ENCODE measurements at places on chromosomes 12 and 14. TPM values are rescaled to one million over a fixed set of nuclear protein-coding genes. Genes with fewer than 3 reads are reported as not detected.

DNA sequence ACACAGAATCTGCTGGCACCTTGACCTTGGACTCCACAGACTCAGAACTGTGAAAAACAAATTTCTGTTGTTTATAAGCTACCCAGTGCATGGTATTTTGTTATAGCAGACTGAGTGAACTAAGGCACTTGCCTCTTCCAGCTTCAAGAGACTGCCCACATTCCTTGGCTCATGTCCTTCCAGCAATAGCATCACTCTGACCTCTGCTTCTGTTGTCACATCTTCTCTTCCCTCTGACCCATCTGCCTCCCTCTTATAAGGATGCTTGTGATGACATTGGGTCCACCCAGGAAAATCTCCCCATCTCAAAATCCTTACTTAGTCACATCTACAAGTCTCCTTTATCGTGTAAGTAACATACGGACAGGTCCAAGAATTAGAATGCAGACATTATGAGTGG is 200.4 kb downstream of the PIK3C2G start:
- DNase-seq = no peak

DNA sequence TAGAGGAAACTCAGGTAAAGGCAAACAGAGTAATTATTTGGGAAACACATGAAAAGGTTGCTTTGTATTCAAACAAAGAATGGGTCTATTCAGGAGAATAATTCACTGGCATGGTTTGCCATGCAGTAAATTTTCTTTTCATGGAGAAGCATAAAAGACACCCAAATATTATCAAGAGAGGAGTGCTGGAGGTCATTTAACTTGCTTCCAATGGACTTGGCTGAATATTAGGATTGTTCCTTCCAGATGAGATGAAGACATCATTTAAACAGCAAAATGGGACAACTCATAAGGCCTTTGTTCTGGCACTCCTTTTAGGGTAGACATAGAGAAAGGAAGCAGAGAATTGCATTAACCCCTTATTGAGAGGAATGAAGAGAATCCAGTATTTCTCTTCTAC is 38.7 kb downstream of the WIF1 start:
- DNase-seq = no peak

GRCh38 chr12:25472453-25472852 is 80.6 kb downstream of the LMNTD1 start:
- DNase-seq = no peak

DNA sequence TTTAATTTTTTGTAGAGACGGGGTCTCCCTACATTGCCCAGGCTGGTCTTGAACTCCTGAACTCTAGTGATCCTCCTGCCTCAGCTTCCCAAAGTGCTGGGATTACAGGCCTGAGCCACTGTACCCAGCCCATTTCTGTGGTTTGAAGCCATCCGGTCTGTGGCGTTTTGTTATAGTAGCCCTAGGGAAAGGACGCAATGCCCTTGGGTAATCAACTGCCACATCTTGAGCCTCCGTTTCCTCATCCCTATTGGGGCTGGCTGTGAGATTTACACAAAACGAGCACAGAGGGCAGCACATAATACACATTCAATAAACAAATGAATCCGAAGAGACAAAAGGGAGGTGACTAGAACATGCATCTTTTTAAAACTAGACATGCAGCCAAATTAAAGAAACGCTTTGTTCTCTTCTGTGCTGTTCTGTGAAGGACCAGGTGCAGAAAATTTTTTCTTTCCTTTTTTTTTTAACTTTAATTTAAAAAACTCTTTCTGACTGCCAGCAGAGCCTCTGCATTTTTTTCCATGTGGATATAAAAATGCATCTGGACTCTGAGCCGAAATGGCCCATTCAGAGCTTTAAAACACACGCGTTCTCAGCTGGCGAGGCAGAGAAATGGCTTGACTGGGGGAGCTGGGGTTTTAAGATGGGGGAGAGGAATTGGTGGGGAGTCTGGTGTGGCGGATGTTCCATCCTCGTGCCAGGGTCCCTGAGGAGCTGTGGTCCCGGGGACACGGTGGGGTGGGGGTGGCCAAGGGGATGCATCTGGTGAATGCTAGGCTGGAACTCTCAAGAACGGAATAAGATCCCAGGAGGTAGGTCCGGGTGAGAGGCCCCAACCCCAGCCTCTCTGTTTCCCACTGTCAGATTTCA is 119.0 kb downstream of the RBM19 start:
- DNase-seq = no peak

DNA sequence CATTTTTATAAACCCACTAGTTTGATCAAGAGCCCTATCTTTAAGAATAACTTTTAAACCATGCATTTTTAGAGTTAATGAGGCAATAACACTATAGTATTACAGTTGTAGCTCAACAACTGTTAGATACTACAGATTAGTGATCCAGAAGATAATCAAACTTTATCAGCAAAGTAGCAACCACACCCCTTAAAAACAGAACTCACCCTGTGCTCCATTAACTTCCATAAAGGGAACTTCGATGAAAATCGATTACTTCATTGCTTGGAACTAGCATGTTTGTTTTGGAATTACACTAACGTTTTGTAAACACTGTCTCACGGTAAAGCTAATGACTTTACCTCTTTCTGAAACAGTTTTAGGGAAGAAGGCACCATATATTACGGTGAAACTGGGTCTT is 1.4 kb downstream of the SGPP1 start:
- no peak for DNase-seq

GRCh38 chr12:116692605-116693004 is 45.3 kb downstream of the SPRING1 start:
- no peak for DNase-seq

GRCh38 chr14:83664389-83664788 is 1865.6 kb upstream of the FLRT2 start:
- DNase-seq = no peak

- no peak for DNase-seq
These were observed 279.6 kb downstream of the RERGL start for GRCh38 chr12:17810399-17810798.

DNA sequence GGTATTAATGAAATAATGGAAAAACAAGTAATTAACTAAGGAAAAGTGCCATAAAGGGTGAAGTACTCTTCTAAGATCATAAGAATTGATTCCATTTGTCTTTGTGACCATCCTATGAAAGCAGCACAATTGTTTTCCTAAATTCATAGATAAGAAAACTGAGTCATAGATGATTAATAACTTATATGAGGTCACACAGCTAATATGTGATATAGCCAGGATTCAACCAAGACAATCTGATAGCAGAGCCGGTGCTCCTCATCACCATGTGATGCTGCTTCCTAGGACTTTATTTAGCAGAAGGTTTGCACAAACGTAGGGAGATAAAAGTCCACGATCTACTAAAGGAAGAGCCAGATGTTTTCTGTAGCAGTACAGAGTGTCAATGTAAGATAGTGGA is 181.5 kb upstream of the SYT1 start:
- DNase-seq = no peak

DNA sequence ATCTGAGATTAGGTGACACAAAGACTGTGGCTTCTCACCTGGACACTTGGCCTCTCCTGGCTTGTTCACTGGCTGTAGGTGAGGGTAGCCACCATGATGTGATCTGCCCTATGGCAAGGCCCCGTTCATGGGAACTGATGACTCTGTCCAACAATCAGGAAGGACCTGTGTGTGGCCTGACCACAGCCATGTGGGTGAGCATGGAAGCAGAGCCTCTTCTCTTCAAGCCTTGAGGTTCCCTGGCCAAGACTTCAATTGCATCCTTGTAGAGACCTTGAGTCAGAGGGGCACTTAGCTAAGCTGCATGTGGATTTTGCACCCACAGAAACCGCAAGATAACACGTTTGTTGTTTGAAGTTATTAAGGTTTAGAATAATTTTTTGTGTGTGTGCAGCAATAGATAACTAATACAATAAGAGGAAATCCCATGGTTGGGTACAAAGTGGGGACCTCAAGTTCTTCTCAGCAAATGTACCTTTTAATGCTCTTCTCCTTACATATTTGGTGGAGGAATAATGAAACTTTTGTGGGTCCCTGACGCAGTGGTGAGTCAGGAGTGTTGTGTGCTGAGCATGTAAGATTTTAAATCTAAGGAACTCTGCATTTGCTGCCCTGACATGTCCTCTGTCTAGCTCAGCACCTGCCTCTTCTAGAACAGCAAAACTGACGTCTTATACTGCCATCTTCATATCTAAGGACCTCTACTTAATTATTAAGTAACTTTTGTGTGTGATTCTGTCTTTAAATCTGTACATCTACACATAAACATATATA is 27.5 kb upstream of the PLEKHG7 start:
- no peak for DNase-seq

DNA sequence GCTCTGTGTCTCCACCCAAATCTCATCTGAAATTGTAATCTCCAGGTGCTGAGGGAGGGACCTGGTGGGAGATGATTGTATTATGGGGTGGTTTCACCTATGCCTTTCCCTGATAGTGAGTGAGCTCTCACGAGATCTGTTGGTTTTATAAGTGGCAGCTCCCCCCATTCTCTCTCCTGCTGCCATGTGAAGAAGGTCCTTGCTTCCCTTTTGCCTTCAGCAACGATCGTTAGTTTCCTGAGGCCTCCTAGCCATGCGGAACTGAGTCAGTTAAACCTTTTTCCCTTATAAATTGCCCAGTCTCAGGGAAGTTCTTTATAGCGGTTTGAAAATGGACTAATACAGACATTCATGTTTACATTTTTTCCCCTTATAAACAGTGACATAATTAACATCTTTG is 36.1 kb downstream of the PELI2 start:
- DNase-seq = no peak

DNA sequence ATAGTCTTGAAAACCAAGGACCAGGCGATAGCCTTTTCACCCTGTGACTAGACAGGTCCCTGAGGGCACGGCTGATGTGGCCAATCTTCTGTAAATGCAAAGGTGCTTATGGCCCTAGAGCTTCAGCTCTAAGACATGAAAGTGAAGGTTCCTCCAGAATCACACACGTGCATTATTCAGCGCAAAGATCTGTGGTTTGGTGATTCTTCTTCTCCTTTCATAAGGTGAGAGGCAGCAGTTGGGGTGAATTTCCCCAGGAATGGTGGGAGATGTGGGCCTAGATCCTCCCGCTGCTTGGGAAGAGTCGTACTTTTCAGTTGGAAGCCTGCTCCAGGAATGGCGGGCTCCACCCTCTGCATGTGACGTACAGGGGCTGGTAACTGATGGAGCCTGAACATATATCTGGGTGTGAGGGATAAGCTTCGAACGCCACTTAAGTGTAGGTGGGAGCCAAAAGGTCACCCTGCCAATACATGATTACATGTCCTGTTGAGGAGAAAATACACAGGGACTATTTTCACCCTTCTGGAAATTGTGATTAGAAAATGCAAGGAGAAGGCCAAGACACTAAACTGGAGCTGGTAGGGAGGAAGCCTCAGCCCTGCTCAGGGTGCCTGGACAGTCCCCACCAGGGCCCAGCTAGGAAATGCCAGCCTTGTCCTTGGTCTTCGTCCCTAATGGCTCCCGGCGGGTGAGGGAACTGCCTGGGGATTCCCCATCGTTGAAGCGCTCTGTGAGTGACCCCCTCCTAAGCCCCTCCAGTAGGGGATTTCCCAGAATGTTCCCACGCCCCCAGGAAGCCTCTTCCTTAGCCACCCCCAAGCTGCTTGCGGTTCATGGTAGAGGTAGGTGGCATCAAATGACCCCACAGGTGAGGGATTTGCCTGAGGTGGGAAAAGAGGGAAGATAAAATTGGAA is 17.6 kb downstream of the BATF start:
- DNase-seq = no peak

GRCh38 chr14:74655599-74656395 is 43.8 kb upstream of the LTBP2 start:
- no peak for DNase-seq

DNA sequence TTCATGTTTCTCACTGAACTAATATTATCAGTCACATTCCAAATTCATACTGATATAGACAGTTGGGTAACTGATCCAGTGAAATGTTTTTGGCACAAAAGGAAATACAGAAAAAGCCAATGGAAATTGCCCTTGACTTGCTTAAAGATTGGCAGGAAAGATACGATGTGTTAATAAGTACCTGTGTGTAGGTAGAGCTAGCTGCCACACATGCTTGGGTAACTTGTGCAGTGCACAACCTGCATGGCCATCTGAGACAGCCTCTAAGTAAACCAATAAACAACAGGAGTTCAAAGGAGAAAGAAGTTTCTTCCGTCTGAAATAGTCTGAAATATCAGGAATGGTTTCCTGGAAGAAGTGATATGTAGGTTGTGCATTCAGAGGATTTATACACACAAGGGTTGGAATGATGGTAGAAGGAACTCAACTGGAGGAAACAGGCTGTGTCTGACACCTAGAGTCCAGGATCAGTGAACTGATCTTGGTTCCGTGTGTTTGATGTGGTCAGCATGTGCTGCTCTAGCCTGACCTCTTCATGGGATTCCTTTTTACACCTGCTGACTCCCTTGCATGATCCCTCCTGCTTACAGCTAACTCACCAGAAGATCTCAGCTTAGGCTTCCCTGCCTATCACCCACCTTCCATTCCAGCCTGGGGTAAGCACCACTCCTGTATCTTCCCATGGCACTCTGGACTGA is 81.4 kb upstream of the KRR1 start:
- DNase-seq = no peak

- DNase-seq = no peak
These were observed 159.7 kb upstream of the NTF3 start for GRCh38 chr12:5272018-5272785.

GRCh38 chr12:6735448-6736191 is 11.8 kb downstream of the COPS7A start:
- peak; percentile 71 for DNase-seq

GRCh38 chr14:55248411-55248810 is 22.8 kb upstream of the FBXO34 start:
- DNase-seq = no peak

DNA sequence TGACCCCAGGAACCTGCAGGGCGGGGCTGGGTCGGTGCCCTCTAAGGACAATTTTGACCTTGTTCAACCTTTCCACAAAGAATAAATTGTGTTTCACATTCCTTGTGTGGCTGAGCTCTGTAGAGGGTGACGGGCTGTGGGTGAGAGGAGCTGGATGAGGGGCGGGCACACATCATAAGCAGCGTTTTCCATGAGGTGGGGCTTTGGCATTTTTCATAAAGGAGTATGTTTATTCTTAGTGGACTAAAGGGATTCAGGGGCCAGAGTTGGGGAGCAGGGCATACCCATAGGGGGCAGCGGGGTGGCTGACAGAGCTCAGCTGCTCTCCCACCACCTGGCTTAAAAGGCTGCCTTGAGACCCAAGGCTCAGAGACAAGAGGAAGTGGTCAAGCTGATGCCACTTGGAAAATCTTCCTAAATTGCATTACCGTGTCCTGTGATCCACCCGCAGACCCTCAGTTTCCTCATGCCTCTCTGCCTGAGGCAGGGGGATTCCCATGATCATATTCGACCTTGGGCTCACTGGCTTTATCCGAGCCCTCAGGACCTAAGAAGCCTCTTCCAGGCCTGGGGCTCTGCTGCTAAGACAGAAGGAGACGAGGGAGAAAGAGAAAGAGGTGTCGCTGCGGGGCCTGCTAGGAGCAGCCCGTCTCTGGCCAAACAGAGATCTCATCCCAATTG is 11.4 kb downstream of the MMP14 start:
- DNase-seq = no peak

Gene POTEM
- total RNA-seq = not detected

Gene C12orf42
- total RNA-seq = not detected

Gene KRT74
- not detected for total RNA-seq

Gene NRXN3
- 1.6 TPM for total RNA-seq

All from left cardiac atrium (tissue), 4 donors.